Right renal pelvis (tissue), 4 donors: ENCODE measurements at places on chromosomes 7 and 10. TPM values are rescaled to one million over a fixed set of nuclear protein-coding genes. Genes with fewer than 3 reads are reported as not detected.

The EPDR1 gene
- 23.1 TPM for polyA plus RNA-seq

The TRIM74 gene
- polyA plus RNA-seq = 0.57 TPM

DNA sequence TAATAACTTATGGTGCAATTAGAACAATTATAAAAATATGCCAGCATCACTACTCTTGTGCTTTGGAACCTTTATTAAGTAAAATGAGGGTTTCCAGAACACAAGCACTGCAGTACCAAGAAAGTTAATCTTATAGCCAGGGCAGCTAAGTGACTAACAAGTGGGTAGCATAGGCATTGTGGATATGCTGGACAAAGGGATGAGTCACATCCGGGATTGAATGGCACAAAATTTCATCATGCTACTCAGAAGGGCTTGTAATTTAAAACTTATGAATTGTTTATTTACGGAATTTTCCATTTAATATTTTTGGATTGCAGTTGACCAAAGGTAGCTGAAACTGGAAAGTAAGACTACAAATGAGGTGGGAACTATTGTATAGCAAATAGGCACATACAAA, 250.6 kb downstream of the C7orf25 start:
- DNase-seq = no peak

DNA sequence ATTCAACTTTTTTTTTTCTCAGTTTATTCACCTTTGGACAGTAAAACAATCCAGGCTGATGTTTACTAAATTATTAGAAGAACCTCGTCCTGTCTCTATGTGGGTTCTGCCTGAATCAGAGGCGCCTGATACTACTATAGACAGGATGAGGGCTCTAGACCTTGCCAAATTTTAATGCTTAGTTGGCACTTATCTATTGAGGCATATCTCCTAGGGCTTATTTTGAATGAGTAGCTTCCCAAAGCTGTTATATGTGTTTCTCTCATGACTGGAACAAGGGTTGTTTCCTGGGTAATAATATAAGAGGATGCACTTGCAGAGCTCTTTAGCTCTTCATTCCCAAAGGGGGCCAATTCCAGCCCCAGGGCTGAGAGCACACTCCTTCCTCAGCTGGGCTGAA, 23.6 kb downstream of the HECW1 start:
- no peak for DNase-seq

DNA sequence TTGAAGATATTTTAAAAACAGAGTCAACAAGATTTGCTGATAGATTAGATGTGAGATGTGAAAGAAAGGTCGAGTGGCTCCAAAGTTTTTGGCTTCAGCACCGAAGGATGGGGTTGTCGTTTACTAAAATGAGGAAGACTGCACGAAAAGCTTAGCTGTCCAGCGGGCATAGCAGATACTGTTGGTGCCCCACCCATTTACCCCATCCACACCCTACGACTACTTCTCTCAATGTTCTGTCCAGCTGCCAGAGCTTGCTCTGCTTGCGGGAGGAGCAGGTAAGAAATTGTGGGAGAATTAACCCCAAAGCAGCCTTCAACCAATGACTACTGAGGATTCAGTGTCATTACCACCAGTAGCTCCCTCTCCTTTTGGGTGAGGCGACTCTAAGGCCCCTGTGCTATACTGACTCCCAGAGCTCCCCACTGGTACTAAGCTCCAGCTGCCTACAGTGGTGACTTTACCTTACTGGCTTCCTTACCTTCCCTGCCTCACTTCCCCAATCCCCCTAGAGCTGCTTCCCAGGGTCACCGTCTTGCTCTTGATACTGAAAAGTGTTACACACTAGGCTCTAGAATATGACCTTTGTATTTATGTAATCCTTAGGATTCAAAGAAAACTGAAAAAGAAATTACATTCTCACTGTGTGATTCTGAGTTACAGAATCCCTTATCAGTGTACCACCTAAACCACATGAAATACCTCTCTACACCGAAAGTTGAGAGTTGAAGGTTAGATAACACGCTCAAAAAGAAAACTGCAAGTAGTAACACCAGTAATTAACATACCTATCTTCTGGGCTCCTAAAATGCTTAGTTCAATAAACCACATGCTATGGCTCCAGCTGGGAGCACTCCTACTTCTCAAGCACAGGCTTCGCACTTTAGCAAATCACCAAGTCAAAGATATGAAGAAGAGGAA, 22.3 kb downstream of the CACUL1 start:
- no peak for DNase-seq

GRCh38 chr10:46017733-46018132, 12.7 kb downstream of the NCOA4 start:
- DNase-seq = no peak
